Putamen (tissue), 1 donor: ENCODE measurements at places on chromosomes 2 and 18.

GRCh38 chr2:237209885-237210284, 124.2 kb downstream of the COPS8 start:
- DNase-seq, result no peak

DNA sequence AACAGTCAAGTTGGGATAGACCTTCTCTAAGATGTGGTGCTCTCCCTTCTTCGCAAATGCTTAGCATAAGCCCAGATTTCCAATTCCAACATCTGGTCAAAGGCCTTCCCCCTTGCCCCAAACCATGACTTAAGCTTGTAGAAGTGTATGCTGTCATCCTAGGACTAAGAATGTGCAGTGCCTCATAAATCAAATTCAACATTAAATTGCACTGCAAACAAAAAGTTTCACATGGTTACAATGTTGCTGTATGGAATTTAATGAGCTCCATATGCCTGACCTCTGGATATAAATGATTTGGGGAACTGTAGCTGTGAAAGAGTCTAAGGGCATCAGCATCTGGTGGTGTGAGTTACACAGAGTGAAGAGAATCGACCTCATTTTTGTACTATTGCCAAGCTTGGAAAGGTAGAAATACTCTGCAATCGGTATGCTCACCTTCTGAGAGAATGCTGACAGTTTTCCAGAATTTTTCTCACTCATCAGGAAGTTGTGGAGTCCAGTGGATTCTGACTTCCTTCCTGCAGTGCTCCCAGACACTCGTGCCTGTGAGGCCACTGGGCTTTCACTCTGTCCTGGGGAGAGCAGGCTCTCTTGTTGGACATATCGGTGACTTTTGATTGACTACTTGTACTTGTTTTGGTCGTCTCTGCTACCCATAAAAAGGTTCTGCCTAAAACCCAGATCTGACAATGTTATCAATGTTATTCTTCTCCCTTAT, 40.6 kb downstream of the FASTKD2 start:
- no peak for DNase-seq

GRCh38 chr18:79461627-79462026, 65.9 kb downstream of the NFATC1 start:
- DNase-seq, result no peak

DNA sequence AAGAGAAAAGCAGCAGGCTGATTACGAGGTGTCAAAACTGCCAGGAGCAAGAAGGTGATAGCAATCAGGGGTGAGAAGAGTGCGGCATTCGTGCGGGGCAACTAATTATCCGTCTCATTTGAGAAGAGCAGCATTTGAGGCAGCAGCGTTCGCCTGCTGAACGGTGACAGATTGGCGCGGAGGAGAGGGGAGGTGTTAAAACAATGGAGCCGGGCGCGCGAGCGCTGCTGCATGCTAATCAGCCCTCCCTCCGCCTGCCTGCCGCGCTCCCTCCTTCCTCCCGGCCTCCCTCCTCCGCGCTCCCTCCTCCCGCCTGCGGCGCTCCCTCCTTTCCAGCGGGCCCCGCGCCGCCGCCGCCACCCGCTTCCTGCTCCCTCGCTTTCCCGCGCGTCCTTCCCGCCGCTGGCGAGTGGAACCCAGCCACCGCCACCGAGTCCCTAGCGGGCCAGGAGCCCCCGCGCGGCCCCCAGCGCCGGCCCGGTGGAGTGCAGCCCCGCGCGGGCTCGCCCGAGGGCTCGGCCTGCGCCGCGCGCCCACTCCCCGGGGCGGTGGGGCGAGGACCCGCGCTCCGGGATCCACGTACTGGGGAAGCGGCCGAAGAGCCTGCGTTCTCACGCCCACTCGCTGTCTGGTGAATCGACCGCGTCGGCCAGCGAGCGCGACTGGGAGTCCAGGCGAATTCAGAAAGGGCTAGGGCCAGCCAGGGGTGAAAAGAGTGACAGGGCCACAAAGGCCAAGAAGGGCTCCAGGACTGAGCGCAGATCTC, 69.5 kb upstream of the PSMD14 start:
- peak; percentile 92 for DNase-seq

- DNase-seq, result no peak
Observed at GRCh38 chr18:79727211-79727610, 47.6 kb downstream of the CTDP1 start.

DNA sequence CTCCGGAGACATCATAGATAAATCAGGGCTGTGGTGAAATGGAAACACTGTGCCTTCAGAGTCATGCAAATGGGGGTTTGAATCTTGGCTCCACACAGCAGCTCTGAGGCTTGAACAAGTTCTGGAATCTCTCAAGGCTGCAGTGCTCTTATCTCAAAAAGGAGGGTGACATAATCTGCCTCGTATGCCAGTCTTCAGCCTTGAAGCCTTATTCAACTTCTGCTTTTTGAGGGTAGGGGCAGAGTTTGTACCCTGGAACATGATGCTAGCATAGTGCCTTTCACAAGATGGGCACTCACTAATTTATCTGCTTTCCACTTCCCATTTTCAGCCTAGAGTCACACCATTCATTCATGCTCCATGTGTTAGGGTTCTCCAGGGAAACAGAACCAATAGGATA, 42.3 kb downstream of the GATA6 start:
- DNase-seq, result no peak

GRCh38 chr2:40823478-40823877, 371.6 kb upstream of the SLC8A1 start:
- DNase-seq, result no peak

DNA sequence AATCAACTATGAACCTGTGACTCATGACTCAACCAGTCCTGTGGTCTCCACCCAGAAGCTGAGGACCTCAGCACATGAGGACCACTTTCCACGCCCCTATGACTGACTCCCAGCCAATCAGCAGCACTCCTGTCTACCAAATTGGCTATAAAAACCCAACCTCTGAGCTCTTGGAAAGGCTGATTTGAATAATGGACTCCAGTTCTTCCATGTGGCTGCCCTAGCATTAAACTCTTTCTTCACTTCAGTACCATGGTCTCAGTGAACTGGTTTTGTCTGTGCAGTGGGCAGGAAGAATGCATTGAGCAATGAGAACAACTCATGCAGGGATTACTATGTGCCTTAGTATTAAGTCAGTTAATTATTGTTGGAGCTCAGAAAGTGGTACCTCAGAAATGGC, 78.3 kb downstream of the CMPK2 start:
- DNase-seq, result no peak
